ENCODE measurements at places on chromosomes 1 and 21. TPM values are rescaled to one million over a fixed set of nuclear protein-coding genes. Genes with fewer than 3 reads are reported as not detected.

Gene ASCL5
- 0.22 TPM for total RNA-seq

- no peak for DNase-seq
These were observed 95.0 kb upstream of the VAV3 start for GRCh38 chr1:108059945-108060344.

GRCh38 chr1:11802616-11802972 lies 3.2 kb downstream of the MTHFR start:
- no peak for DNase-seq

DNA sequence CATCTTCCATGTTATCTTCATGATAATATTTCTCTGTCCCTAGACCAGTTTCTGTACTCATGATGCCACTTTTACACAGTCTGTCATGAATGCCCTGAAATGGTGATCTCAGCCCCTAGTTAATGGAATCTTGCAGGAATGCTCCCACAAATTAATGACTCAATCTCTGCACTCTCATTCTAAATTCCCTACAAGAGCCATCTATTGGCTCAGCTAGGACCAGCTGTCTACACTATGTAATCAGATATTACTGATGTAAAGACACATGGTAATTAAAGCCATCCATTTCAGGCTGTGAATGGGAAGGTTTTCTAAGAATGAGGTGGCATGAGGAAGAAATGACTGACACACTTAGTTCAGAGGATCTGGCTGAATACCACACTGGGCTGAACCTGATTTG lies 199.1 kb upstream of the KCND3 start:
- no peak for DNase-seq

DNA sequence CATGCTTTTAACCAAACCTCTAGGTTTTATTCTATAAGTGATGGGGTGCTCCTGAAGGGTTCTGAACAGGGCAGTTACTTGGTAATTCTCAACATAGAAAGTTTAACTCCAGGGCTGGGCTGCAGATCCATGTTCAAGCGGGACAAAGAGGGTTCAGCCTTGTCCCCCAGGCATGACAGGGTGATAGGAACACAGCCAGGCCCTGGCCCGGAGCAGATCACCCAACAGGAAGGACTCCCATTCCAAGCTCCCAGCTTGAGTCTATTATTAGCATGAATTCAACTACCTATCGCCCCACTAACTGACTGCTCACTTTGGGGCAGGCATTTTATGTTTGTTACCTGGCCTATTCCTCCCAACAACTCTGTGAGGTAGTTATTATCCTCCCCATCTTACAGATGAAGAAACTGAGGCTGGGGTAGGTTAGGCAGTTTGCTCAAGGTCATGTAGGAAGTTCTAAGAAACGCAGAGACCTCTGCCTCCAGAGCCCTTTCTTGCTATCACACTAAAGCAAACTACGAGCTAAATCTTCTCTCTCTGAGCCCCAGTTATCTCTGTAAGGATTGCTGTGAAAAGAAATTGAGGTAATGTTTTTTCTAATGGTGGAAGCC lies 14.5 kb downstream of the ASAP3 start:
- DNase-seq, result no peak

DNA sequence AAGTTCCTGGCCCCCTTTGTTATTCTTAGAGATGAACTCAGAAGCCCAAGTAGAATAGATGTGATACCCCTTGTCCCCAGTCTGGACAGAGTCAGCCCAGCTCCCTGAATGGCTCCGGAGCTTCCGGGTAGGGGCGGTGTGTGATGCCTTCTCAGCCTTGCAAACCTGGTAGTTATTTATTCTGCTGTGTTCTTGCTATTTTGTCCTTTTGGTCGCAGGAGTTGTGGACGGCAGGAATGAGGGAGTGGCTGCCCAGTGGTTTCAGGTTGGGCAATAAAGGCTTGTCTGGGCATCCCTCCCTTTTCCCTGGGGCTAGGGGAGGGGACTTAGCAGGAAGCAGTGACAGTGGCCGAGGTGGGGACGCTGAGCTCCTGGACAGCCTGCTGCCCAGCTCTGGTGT lies 2.8 kb downstream of the PTPRU start:
- no peak for DNase-seq

- no peak for DNase-seq
These were observed 826 bp downstream of the TRIM17 start for GRCh38 chr1:228415853-228416216.

Gene KRTAP7-1
- not detected for total RNA-seq

DNA sequence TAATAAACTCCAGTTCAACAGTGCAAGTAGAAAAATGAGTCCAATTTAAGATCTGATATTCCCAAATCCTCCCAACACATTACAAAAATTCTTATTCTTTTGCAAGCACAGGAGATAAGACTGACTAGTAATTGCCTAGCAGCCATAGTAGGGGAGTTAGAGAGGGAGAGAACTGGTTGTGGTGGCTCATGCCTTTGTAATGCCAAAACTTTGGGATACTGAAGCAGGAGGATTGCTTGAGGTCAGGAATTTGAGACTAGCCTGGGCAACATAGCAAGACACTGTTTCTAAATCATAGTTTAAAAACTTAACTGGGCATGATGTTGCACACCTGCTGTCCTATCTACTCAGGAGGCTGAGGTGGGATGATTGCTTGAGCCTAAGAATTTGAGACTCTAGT lies 26.7 kb upstream of the PAPPA2 start:
- no peak for DNase-seq

GRCh38 chr21:45887788-45888187 lies 93.8 kb upstream of the COL6A1 start:
- no peak for DNase-seq

GRCh38 chr1:219459351-219460080 lies 153.4 kb downstream of the ZC3H11B start:
- DNase-seq, result no peak

Gene B3GALT5
- 0.32 TPM for total RNA-seq

Gene CACNA1S
- total RNA-seq, result not detected

GRCh38 chr1:35533586-35533985 lies 23.6 kb downstream of the KIAA0319L start:
- no peak for DNase-seq

GRCh38 chr1:165287329-165287728 lies 69.2 kb downstream of the LMX1A start:
- no peak for DNase-seq

Gene NID1
- 0.66 TPM for total RNA-seq

DNA sequence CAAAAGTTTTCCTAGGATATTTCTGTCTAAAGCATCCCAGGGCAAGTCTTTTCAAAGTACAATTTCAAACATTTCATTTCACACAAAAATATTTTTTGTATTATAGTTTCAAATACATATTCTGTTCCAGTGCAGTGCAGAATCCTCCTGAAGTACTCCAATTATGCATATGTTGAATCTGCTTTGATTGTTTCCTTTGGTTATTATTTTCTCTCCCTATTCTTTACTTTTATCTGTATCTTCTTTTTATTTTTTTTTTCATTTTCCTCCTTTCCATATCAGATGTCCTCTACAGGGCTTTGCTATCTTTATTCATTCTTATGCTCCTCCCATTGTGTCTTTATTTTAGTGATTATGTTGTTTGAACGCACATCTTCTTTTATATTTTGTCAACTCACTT lies 274.8 kb downstream of the DPYD start:
- DNase-seq, result no peak

GRCh38 chr1:226489718-226490425 lies 58.7 kb upstream of the STUM start:
- no peak for DNase-seq

GRCh38 chr1:110393691-110394492 lies 3.1 kb upstream of the SLC16A4 start:
- no peak for DNase-seq

Gene KMO
- total RNA-seq, result 11.8 TPM

GRCh38 chr1:46623743-46624644 lies 7.4 kb upstream of the MOB3C start:
- DNase-seq, result no peak

DNA sequence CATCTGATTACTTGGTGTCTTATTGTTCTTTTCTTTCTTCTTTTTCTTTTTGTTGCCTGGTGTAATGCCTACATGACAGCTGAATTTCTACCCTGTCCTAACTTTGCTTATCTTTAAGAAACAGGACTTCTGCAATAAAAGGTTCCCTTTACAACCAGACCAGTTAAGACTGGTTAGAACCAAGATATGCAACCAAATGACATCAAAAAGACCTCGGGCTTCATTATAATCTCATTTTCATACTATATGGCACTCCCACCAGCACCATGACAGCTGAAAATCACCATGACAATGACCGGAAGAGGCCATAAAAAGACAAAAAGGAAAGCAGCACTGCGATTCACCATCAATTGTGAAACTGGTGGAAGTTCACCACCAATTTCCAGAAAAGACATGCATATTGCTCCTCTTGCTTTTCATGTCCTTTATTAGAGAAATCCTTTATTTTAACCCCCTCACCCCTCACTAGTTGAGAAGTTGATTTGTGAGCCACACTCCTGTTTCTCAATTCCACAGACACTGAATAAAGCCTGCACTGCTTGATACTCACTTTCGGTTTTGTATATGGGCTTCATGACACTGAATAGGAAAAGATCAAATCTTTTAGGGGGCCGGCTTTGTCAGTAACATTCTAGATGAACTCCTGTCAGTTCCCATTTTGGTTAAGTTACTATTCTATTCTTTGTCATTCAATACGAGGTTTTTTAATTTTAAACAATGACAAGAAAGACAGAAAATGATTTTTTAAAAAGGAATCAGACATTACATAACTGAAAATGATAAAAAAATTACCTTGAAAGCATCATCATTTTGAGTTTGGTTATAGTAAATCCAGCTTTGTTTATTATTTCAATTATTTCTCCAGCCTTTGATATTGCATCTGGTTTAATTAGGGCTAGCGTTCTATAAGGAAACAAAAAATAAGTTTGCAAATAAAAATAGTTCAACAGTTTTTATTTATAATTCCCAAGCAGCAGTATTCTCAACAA lies 58.1 kb downstream of the NME7 start:
- peak; percentile 45 for DNase-seq

DNA sequence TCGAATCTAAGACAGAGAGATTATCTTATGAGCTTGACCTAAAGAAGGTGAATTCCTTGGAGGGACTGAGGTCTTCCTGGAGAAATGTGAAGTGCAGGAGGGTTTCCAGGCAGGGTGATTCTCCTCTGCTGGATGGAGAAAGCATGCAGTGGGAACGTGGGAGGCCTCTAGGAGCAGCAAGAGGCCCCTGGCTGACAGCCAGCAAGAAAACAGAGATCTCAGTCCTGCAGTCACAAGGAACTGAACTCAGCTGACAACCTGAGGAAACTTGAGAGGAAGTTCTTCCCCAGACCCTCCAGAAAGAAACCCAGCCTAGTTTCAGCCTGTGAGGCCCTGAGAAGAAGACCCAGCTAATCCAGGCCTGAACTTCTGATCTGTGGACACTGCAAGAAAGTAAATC lies 345.9 kb downstream of the FAM72C start:
- no peak for DNase-seq

DNA sequence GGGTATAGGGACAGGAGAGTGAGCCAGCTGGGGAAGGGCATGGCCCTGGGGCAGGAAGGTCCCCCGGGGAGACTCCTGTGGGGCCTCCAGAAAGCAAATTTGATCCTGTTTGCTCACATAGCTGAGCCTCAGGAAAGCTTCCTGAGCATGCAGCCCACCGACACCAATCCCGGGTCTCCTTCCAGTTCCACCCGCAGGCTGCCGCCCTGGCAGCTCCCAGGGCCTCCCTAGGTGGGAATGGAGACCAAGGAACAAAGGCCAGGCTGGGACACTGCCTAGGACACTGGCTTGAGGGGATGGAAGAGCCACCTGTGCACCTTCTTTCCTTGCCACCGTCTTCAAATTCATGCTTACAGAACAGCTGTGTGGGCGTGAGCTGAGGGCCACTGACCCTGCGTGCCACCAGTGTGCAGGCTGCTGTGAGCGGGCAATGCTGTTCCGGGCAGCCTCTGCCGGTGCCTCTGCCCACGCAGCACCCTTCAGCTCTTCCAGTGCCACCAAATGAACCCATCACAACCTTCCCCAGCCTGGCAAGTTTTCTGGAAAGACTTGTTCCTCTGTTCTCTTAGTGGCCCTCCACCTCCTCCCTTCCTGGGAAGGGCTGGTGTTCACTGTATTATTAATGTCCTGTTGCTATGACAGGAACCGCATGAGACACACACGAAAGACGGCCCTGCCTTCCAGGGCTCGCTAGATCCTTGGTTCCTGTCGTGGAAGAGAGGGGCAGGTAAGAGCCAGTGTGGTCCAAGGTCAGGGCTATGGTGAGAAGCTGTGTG lies 53.6 kb downstream of the ACBD3 start:
- peak; percentile 45 for DNase-seq

Gene PRAMEF20
- not detected for total RNA-seq

Gene CFAP45
- total RNA-seq, result 1.5 TPM

GRCh38 chr1:5646486-5647149 lies 345.6 kb downstream of the NPHP4 start:
- no peak for DNase-seq

Gene MANEAL
- 5.9 TPM for total RNA-seq

- DNase-seq, result no peak
These were observed 41.2 kb downstream of the KIF21B start for GRCh38 chr1:200982071-200982945.

Gene SIK1
- total RNA-seq, result 0.98 TPM

DNA sequence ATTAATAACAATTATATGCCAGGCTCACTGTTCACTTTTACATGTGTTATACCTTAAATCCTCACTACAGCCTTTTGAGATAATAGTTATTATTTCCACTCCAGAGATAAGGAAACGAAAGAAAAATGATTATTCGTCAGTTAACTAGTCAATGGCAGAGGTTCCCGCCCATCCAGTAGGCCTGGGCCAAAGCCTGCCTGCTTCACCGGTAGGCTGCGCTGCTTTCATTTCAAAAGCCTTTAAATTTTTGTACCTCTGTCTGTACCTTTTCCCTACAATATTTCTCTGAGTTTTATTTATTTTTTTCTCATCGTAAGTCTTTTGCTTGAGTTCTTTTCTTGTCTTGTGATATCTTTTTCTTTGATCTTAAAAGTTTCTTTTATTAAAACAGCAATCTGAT lies 3.6 kb downstream of the GPR52 start:
- no peak for DNase-seq

Gene AXDND1
- total RNA-seq, result not detected

DNA sequence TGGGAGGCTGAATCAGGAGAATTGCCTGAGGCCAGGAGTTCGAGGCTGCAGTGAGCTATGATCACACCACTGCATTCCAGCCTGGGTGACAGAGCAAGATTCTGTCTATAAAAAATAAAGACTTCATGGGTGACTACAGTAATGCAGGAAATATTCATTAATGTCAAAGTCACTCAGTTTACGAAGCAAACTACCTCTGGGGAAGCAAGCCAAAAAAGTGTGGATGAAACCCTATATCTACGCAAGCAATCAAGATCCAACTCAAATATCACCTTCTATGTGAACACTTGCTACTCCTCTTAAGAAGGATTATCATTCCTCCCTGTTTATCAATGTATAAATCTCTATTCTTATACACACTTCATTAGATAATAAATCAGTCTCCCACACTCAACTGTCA lies 434.8 kb downstream of the SETD4 start:
- DNase-seq, result no peak

- DNase-seq, result no peak
These were observed 115.7 kb downstream of the MAP3K21 start for GRCh38 chr1:233443040-233443760.

Gene GPA33
- total RNA-seq, result not detected

Gene SLC6A17
- total RNA-seq, result not detected

DNA sequence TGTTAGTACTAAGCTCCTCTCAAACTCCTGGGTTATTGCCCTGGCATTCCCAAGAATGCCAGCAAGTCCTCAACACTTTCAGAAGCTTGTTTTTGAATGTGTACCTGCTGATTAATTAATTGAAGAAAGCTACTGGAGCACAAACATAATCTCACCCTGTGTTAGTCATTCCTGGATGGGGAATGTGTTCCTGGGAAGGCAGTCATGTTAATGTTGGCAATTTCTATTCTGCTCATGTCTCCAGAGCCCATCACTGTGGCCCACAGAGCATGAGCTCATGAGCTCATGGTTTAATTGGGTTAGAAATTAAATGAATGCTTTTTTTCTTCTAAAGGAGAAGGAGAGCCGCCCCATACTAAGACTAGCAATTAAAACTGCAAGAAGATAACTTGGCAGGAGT lies 31.9 kb upstream of the KCNA3 start:
- DNase-seq, result no peak

Measured in A673 (cell line).